ENCODE measurements at places on chromosomes 3 and 15. TPM values are rescaled to one million over a fixed set of nuclear protein-coding genes. Genes with fewer than 3 reads are reported as not detected.

The CACNA1D gene
- total RNA-seq, result 1.5 TPM

The FAM107A gene
- total RNA-seq, result 25.3 TPM

The COL6A5 gene
- total RNA-seq, result not detected

The NUTM1 gene
- total RNA-seq, result not detected

The PCYT1A gene
- 64.7 TPM for total RNA-seq

The CASR gene
- not detected for total RNA-seq

The HDAC11 gene
- total RNA-seq, result 17.4 TPM

The STRC gene
- 1.2 TPM for total RNA-seq

The CACNA2D2 gene
- 4.2 TPM for total RNA-seq

The BCL2A1 gene
- 7.5 TPM for total RNA-seq

The ST3GAL6 gene
- 16.9 TPM for total RNA-seq

The PCOLCE2 gene
- 122 TPM for total RNA-seq

The EPHB3 gene
- 5.0 TPM for total RNA-seq

The GNL3 gene
- 136 TPM for total RNA-seq

The PCLAF gene
- total RNA-seq, result not detected

The FAM81A gene
- 0.71 TPM for total RNA-seq

The TMEM40 gene
- not detected for total RNA-seq

The STXBP5L gene
- total RNA-seq, result 0.07 TPM

The ALS2CL gene
- 25.2 TPM for total RNA-seq

The C2CD4A gene
- total RNA-seq, result 1.8 TPM

The LIPH gene
- total RNA-seq, result 4.5 TPM

The LRRC34 gene
- total RNA-seq, result 4.5 TPM

The RARRES1 gene
- 9.3 TPM for total RNA-seq

The ARL14 gene
- total RNA-seq, result 0.85 TPM

The RTP1 gene
- total RNA-seq, result not detected

The MUC4 gene
- not detected for total RNA-seq

The DCLK3 gene
- total RNA-seq, result not detected

The GOLGA6A gene
- total RNA-seq, result 0.14 TPM

The IL20RB gene
- 0.71 TPM for total RNA-seq

The GUCA1C gene
- not detected for total RNA-seq

The CCDC174 gene
- total RNA-seq, result 9.6 TPM

Data from thoracic aorta (tissue), 2 donors.